Tibial artery (tissue), 4 donors: ENCODE measurements at places on chromosomes 3 and 15.

GRCh38 chr3:6518709-6519345 is 342.1 kb upstream of the GRM7 start:
- DNase-seq = no peak

GRCh38 chr15:27428151-27428550 is 457.2 kb downstream of the GABRG3 start:
- no peak for DNase-seq

DNA sequence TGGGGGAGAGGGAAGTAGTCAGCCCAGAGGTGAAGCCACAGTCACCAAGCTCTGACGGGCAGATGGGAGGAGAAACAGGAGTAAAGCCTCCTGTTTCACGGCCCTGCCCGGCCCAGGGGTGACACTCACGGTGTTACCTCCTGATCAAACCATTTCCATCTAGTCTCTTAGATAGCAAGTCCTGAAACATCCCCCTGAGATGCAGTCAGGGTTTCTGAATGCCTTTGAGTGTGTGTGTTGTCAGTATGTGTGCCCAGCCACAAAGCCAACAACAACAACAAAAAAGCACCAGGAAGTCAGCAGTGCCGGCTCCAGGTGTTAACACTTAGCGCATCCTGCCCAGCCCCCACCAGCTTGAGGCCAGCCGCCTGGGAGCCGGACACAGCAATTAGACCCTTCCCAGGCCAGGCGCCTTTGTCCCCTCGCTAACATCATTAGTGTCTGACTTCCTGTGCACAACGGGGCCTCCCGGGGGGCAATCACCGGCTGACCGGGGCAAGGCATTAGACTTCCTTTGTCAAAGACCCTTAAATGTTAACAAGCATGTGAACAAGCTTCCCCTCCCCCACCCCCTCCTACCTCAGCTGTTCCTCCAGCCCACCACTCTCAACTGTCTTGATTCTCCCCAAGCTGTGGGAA is 34.5 kb downstream of the IL17RD start:
- DNase-seq = no peak

GRCh38 chr3:127817406-127817841 is 4.9 kb downstream of the MGLL start:
- DNase-seq = no peak

GRCh38 chr15:90463381-90463780 is 66.3 kb upstream of the CRTC3 start:
- no peak for DNase-seq

- DNase-seq = no peak
Observed at GRCh38 chr3:135199137-135199536, 404.1 kb downstream of the EPHB1 start.

GRCh38 chr15:61621146-61621545 is 392.0 kb upstream of the RORA start:
- no peak for DNase-seq

DNA sequence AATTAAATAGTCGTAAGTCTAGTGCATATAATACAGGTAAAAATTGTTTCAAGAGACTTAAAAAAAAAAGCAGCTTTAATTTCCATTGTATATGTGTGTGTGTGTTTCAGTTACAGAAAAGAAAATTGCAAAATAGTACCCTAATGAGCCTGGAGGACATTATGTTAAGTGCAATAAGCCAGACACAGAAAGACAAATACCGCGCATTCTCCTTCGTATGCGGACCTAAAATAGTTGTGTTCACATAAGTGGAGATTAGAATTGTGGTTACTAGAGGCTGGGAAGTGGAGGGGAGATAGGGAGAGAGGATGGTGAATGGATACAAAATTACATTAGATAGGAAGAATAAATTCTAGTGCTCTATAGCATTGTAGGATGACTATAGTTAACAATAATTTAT is 3.6 kb downstream of the MESD start:
- DNase-seq = no peak

- DNase-seq = no peak
Observed at GRCh38 chr3:108021533-108021932, 69.3 kb downstream of the CD47 start.

DNA sequence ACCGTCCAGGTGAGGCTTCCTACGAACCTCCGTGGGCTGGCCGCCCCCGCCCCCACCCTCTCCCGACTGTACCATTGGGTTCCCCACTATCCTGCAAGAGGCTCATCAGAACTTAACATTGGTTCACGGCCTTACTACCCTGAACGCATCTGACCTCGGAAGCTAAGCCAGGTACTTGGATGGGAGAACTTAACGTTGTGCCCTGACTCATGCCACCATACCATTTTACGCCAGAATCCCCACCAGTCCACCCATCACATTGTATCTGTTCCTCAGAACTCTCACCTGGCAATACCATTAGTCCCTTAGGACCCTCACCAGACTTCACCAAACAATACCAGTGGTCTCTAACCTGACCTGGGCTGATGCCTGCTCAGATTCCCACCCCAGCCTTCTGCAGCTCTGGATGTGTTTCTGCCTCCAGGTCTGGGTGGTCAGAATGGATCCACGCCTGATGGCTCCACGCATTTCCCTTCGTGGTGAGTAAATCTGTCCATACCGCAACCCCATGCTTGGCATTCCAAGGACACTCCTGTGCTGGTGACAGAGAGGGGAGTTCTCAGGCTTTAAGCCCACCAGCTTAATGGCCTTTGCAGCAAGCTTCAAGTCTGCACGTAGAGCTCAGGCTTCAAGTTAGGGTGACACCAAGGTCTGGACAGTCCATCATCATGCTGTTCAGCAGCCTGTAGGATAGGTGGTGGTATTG is 562 bp downstream of the TCTA start:
- no peak for DNase-seq

GRCh38 chr3:87674397-87675161 is 384.2 kb downstream of the CGGBP1 start:
- DNase-seq = no peak

- DNase-seq = no peak
Observed at GRCh38 chr3:12280357-12280806, 8.5 kb upstream of the PPARG start.

DNA sequence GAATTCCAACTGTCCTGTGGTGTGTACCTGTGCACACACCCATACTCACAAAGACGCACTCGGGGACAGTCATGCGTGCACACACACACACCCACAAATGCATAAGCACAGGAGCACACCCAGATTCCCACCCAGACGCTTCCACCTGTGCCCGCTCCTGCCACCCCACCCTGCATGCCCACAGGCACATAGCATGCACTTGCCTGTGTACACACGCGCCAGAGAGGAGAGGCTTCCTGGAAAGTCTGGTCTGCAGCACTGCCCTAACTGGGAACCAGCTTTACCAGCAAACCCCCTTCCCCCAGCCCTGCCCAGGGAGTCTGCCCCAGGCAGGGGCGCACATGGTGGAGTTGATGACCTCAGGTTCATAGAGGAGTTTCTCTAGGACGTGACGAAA is 246.2 kb downstream of the UACA start:
- no peak for DNase-seq

- DNase-seq = no peak
Observed at GRCh38 chr3:58792921-58793451, 126.4 kb upstream of the FAM3D start.

- DNase-seq = no peak
Observed at GRCh38 chr3:171255236-171255806, 204.9 kb downstream of the TNIK start.

DNA sequence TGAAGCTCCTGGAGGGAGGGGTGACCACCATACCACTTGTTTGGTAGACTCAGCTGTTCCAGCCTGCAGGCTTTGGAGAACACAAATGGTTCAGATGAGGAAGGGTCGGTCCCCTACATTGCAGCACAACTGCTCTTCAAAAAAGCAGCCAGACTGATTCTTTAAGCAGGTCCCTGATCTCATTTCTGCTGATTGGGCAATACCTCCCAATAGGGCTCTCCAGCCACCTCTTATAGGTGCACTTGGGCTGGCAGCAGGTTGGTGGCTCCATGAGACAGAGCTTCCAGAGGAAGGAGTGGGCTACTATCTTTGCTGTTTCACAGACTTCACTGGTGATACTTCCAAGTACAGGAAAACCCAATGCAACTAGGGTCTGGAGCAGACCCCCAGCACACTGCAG is 65.9 kb upstream of the PEX5L start:
- no peak for DNase-seq

DNA sequence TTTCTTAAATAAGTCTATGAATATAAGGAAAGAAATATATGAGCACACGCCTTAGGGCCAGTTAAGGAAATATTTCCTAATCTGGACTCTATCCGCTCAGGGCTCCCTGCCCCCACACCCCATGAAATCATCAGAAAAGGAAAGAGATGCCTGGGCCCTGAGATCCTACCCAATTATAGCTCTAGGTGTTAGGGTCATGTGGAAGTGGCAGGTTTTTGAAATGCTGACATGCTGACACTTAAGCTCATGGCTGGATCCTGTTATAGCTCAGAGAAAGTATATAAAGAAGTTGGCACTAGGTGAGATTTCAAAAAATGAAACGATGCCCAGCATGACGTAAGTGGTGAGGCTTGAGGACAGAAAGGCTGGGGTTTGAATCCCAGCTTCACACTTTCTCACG is 43.5 kb upstream of the AKAP13 start:
- no peak for DNase-seq

DNA sequence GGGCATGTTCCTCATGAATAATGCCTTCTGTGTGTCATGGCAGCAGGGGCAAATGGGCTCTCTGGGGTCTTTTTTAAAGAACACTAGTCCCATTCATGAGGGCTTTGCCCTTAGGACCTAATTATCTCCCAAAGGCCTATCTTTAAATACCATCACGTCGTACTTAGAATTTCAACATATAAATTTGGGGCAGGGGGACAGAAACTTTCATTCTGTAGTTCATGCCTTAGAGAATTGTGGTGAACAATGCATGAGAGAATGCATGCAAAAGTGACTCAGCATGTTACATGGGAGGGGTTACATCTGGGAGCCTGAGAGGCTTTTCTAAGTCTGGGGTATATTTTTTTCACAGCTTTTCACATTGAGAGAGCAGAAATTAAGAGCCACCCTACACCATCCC is 208.5 kb upstream of the ROPN1 start:
- no peak for DNase-seq

- DNase-seq = no peak
Observed at GRCh38 chr3:153927107-153927506, 194.1 kb upstream of the ARHGEF26 start.

GRCh38 chr3:34145796-34146195 is 347.4 kb downstream of the PDCD6IP start:
- DNase-seq = no peak

DNA sequence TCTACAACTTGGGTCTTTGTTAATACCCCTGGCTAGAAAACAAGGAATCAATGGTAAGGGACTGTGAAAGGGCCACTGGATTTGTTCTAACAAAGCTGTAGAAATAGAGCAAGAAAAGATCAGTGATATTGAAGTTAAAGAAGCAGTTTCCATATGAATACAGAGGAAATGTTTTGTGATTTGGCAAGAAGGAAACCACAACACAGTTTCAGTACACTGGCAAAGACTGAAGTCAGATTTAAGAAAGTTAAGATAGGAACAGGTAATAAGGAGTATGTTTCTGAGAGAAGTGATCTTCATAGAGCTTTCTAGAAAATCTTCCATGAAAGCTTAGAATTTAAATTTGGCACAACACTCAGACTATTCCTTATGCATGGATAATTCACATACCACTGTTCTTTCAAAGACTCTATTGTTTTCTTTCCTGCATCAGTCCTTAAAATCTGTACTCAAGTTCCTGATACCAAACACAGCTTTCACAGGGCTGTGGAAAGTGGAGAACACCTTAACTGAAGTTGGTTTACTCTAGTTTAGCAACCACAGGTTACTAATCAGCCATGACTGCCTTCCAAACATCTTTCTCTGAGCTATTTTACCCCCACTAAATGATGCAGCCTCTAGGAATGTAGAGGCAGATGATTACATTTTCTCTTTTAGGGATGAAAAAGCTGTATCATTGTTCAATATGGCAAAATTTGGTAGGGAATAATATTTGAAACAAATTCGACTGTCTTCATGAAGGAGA is 32.4 kb upstream of the ALCAM start:
- DNase-seq = no peak

- DNase-seq = no peak
Observed at GRCh38 chr15:44394062-44394461, 33.4 kb upstream of the CTDSPL2 start.

GRCh38 chr3:168598250-168598649 is 502.5 kb upstream of the GOLIM4 start:
- DNase-seq = no peak

- DNase-seq = no peak
Observed at GRCh38 chr3:188197388-188197847, 43.5 kb downstream of the LPP start.

DNA sequence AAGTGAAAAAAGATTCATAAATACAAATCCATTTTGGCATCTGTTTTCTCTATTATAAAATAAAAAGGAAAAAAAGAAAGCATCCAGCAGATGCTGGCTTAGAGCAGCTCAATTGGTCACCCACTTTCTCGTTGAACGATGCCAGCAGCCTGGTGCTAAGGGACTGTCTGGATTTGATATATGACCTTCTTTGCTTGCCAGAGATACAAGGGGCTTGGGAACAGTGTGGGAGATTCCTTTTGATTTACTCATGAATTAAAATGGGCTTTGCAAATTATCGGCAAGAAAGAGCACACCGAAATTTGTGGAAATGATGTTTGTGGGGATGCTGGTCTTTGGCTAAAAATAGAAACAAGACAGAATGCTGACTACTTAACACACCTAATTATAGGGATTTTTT is 210.3 kb upstream of the STT3B start:
- DNase-seq = no peak

DNA sequence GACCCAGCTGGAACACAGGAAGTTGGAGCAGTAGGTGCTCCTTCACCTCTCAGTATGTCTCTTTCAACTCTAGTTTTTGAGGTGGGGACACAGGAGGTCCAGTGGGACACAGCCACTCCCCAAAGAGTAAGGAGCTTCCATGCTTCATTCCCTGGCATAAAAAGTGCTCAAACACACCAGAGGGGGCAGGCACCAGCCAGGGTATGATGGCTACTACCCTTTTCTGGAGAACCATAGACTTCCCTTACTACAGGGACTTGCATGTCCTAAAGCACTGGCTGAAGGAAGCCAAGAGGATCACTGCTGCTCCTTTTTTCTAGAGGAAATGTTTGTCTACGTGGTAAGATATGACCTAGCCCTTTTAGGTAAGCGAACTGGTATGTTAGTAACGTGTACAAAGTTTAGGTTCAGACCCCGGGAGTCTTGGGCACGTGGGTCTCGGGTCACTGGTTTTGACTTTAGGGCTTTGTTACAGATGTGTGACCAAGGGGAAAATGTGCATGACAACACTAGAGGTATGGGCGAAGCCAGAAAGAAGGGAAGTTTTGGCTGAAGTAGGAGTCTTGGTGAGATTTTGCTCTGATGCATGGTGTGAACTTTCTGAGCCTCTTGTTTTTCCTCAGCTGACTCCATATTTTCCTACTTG is 11.9 kb downstream of the IL17RB start:
- no peak for DNase-seq

- no peak for DNase-seq
Observed at GRCh38 chr3:74613521-74614106, 845 bp downstream of the CNTN3 start.

GRCh38 chr3:133490468-133491351 is 82.8 kb upstream of the CDV3 start:
- no peak for DNase-seq

- peak; percentile 97 for DNase-seq
Observed at GRCh38 chr15:90557186-90558084, 27.7 kb downstream of the CRTC3 start.

GRCh38 chr3:150110097-150110496 is 139.4 kb upstream of the PFN2 start:
- DNase-seq = no peak

GRCh38 chr3:183812761-183813445 is 12.5 kb downstream of the MAP6D1 start:
- no peak for DNase-seq
